AG08396 (cell line): ENCODE measurements at places on chromosomes 5 and 9.

GRCh38 chr5:139210585-139210984 is 12.4 kb upstream of the SIL1 start:
- DNase-seq = no peak

DNA sequence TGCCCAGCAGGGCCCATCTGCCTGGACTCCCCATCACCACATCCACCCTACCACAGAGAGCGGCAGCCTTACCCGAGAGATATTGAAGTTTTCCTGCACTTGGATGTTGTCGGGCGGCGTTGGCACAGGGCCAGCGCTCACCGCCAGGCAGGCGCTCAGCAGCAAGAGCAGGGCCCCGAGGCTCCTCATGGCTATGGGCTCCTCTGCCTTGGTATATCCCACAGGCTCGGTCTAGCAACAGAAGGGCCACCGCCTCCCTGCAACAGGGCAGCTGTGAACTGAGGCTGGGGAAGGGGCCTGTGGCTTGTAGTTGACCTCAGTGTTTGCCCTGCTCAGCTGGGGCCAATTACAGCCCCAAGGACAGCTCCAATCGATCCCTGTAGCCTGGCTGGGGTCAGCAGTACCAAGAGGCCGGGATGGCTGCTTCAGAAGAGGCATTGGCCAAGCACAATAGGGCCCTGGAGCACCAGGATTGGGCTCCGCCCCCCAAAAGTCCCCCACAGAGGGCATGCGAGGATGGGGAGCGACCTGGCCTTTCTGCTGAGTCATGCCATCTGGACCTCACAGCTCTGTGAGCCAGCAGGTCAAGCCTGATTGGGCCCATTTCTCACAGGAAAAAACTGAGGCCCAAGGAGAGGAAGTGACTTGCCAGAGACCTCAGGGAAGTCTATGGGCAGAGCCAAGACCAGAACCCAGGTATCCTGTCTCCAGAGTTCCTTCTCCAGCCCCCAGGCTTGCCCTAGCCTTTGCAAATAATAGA is at the start of gene AMBP:
Gene AMBP, minus strand, starts transcription at position 280 of the 760 bp plus-strand sequence. Its CDS starts 91 bp downstream, at position 189.
- DNase-seq = no peak

- no peak for DNase-seq
Measured at GRCh38 chr5:131812371-131813160, 15.7 kb upstream of the FNIP1 start.

- DNase-seq = no peak
Measured at GRCh38 chr5:104498281-104498680, 935.7 kb upstream of the NUDT12 start.

GRCh38 chr5:136062366-136063274 is 33.8 kb downstream of the TGFBI start:
- DNase-seq = peak; percentile 20

DNA sequence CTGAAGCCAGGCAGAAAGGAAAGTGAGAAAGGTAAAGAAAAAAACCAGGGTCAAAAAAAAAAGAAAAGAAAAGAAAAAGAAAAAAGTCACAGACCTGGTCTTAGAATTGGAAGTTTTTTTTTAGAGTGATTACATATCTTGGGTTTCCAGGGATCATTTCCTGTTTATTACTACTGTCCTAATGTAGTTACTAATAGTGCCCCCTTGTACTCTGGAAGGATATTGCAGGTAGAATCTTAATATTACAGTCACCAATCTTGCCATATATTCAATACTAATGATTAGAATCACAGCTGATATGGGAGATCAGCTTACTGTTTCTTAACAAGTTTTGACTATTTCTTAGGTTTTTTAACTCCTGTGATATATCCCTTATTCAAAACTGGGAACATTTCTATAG is 543.2 kb upstream of the CDH6 start:
- no peak for DNase-seq

DNA sequence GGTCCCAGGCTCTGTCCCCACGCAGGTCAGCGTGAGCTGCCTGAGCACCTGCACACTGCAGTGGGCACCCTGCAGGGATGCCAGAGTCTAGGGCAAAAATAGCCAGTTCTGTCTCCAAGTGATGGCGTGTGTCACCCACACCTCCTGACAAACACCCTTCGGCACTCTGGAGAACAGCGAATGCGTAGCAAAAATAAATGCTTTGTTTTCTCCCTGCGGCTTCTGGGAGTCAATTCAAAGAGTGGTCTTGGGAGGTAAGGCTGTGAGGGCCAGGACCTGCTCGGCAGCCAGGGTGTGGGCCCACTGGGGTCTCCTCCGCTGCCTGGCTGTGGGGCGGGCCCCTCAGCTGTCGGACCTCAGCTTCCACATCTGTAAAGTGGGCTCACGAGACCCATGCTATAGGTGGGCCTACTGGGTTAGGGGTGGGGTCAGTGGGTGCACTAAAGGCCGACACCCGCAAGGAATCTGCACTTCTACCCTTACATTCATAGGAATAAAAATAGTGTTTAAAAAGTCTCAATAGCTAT is 37.4 kb downstream of the RASGEF1C start:
- DNase-seq = no peak

DNA sequence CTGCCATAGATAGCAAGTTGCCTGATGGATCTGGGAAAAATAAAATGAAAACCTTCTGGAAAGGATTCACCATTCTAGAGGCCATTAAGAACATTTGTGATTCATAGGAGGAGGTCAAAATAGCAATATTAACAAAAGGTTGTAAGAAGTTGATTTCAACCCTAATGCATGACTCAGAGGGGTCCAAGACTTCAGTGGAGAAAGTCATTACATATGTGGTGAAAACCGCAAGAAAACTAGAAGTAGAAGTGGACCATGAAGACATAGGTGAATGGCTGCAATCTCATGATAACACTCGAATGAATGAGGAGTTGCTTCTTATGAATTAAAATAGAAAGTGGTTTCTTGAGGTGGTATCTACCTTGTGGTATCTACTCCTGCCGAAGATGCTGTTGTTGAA is 86.6 kb downstream of the GABRA1 start:
- no peak for DNase-seq

DNA sequence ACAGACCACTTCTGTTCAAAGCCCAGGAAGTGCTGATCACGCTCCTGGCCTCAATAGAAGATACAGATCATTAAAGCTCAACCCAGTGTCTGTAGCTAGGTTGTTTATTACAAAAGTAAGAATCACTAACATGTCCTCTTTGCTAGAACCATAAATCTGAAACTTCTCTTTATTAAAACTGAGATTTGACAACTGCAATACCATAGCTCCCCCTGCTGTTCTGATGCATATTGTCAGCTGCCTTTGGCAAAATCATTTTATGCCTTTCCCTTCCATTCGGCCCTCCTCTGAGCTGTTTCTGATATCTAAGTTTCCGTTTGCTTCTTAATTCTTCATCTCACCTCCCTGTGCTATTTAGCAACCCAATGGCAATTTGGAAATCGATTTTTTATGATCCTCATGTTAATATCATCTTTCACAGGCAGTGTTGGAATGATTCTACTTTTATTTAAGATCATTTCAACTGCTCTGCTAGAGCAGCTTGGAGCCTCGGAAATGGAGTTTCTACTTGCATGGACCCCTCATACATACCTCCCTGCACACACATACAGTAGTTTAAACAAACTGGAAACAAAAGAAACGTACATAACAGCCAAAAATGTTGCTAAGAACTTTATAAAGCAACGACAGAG is 998.8 kb downstream of the MAT2B start:
- DNase-seq = peak; percentile 30

- no peak for DNase-seq
Measured at GRCh38 chr5:163135849-163136248, 301.5 kb upstream of the CCNG1 start.

DNA sequence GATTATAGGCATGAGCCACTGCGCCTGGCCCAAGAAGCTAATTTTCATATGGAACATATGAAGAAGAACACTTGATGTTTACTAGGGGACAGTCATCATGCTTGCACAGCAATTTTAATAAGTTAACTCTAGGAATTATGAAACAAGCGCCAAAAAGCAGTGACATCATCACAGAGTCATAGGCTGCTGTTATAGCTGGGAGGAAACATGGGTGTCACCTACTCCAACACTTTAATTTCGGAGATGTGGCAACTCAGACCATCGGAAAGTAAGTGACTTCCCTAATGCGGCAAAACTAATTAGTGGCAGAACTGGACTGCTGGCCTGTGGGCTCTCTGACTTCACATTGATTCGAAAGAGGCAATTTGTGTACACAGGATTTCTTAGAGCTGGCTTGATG is 38.1 kb upstream of the EQTN start:
- DNase-seq = no peak

DNA sequence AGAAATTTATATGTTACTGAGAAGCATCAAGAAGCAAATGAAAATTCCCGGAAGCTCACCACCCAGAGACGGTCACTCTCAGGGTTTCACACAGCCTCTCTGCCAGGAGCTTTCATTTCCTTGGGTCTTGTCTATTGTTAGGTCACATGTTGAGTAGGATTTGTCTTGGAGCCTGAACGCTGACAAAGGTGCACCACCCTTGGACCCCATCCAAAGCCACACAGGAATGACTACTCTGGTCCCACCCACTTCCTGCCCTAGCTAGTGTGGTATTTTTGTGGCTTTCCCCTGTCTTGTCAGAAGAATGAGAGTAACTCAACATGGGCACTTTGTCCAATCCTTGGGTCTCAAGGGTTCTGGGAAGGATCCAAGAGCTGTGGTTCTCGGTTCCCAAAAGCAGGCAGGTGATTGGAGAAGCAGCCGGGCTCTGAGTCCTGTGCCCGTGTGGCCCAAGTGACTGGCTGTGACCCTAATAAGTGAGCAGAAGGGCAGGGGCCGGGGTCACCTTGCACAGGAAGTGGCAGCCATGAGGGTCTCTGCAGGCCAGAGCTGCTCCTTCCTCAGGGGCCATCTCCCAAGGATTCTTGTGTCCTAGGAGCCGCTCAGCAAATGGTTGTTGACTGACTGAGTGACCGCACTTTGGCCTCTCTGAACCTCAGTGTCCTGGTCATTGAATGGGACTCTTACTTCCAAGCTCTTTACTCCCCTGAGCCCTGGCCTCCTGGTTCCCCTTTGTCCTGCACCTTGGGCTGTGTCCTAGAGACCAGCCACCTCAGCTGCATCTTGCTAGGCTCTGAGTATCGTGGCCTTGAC is 6.9 kb downstream of the FGD3 start:
- no peak for DNase-seq

GRCh38 chr5:175803736-175804454 is 67.5 kb upstream of the CPLX2 start:
- DNase-seq = no peak

DNA sequence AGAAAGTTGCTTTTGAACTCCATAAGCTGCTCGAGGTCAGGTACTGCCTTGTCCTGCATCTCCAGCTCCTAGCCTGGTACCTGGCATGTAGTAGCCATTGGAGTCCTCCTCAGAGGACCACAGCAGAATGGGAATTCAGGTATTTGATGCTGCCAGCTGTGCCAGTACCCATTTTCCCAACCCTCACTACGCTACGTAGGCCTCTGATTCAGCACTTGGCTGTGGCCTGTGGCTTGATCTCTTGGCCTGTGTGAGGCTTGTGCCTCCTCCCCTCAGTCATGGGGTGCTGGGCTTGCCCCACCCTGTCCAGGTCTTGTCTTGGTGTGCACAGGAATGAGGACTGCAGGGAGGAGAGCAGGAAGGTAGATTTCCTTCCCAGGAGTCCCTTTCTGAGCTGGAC is 11.8 kb downstream of the OTULIN start:
- peak; percentile 49 for DNase-seq

DNA sequence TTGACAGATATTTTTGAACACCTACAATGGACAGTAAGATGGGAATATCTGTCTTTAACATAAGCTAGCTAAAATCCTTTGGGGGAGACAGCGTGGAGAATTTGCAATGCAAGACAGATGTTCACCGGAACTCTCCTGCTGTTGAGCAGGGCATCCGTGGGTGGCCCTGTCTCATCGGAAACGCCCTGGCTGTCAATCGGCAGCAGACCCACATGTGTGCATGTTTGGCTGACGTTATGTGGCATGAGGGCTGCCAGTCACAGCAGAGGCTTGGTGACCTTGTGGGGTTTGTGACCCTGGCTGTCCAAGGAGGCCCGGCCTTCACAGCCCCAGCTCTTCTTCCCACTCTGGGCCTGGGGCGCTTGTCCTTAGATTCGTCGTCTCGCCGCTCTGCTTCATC is 129.7 kb upstream of the OTULINL start:
- DNase-seq = no peak

DNA sequence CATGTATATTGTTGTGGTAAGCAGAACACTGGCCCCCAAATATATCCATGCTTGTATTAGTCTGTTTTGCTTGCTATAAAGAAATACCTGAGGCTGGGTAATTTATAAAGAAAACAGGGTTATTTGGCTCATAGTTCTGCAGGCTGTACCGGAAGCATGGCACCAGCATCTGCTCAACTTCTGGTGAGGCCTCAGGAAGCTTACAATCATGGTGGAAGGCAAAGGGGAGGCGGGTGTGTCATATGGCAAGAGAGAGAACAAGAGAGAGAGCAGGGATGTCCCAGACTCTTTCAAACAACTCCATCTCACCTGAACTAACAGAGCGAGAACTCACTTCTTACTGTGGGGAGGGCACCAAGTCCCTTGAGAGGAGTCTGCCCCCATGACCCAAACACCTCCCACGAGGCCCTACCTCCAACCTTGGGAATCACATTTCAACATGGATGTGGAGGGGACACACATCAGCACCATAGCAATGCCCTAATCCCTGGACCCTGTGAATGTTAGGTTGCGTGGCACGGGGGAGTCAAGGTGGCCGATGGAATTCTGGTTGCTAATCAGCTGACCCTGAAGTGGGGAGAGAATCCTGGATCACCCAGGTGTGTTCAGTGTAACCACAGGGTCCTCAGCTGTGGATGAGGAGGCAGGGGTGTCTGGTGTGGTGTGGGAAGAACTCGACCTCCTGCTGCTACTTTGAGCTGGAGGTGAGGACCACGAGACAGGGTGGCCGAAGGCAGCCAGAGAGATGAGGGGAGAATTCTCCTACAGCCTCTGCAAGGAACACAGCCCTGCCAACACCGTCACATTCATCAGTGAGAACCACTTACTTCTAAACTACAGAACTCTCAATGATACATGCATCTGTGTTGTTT is 172.8 kb downstream of the AUH start:
- DNase-seq = no peak

DNA sequence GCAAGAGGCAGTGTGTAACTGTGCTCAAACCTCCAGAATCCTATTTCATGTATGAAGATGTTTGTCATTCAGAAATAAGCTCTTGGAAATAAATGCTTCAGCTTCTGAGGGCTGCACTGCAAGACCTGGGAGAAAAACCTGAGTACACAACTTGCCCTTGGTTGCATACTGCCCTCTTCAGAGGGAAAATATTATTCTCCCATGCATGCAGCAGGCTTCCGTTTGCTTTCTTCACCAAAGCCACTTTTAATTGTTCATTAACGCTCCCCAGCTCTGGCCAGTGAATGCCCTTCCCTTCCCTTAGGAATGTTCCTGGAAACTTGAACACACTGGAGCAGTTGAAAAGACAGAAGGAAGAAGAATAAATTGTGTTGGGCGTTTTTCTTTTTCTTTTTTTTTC is 2.5 kb upstream of the WHRN start:
- no peak for DNase-seq

GRCh38 chr5:34682926-34683623 is 26.9 kb downstream of the RAI14 start:
- DNase-seq = no peak

GRCh38 chr5:74192606-74193299 is 447.8 kb downstream of the ENC1 start:
- no peak for DNase-seq

- peak; percentile 63 for DNase-seq
Measured at GRCh38 chr5:40676613-40677343, 2.9 kb upstream of the PTGER4 start.
